ENCODE measurements at places on chromosomes 1 and 21. TPM values are rescaled to one million over a fixed set of nuclear protein-coding genes. Genes with fewer than 3 reads are reported as not detected.

The S100A5 gene
- 1.8 TPM for total RNA-seq

The LORICRIN gene
- not detected for total RNA-seq

The TENT5C gene
- 324 TPM for total RNA-seq

The FAM72B gene
- total RNA-seq, result 1.3 TPM

The GNL2 gene
- total RNA-seq, result 58.9 TPM

The CFAP107 gene
- total RNA-seq, result not detected

The TNFSF18 gene
- total RNA-seq, result not detected

The BARHL2 gene
- total RNA-seq, result not detected

The OR2T35 gene
- not detected for total RNA-seq

The AMY2A gene
- not detected for total RNA-seq

The ANKRD65 gene
- not detected for total RNA-seq

The NPHS2 gene
- total RNA-seq, result not detected

The CAMK1G gene
- total RNA-seq, result not detected

The GOLT1A gene
- not detected for total RNA-seq

The RNF115 gene
- total RNA-seq, result 17.3 TPM

The S100A11 gene
- 80.2 TPM for total RNA-seq

The PLEKHN1 gene
- total RNA-seq, result 2.5 TPM

The MAN1A2 gene
- 113 TPM for total RNA-seq

The PRMT6 gene
- total RNA-seq, result 7.8 TPM

The KCNH1 gene
- not detected for total RNA-seq

The OR2T33 gene
- not detected for total RNA-seq

The KCNA3 gene
- 120 TPM for total RNA-seq

The RIPPLY3 gene
- not detected for total RNA-seq

The TMOD4 gene
- 3.3 TPM for total RNA-seq

The ABCG1 gene
- total RNA-seq, result 86.3 TPM

The PMVK gene
- 19.1 TPM for total RNA-seq

The DNAJC11 gene
- total RNA-seq, result 41.4 TPM

The LRRC38 gene
- total RNA-seq, result not detected

The NCF2 gene
- total RNA-seq, result 9.3 TPM

The C1QA gene
- not detected for total RNA-seq

The CACNA1E gene
- total RNA-seq, result not detected

The ZNF683 gene
- not detected for total RNA-seq

The TNFAIP8L2 gene
- 4.3 TPM for total RNA-seq

The TIPRL gene
- total RNA-seq, result 25.0 TPM

The RBM11 gene
- 0.76 TPM for total RNA-seq

The ARMH1 gene
- total RNA-seq, result 24.8 TPM

The CFAP141 gene
- total RNA-seq, result not detected

The PSRC1 gene
- 0.74 TPM for total RNA-seq

The OR10X1 gene
- total RNA-seq, result not detected

The TSPAN2 gene
- 5.0 TPM for total RNA-seq

The NUDT4B gene
- not detected for total RNA-seq

The CELA2B gene
- total RNA-seq, result not detected

The CCT8 gene
- total RNA-seq, result 94.6 TPM

The KCNA2 gene
- 5.8 TPM for total RNA-seq

The S100A7 gene
- total RNA-seq, result not detected

The KCNJ15 gene
- 0.10 TPM for total RNA-seq

The GJA5 gene
- not detected for total RNA-seq

The FAAH gene
- 7.3 TPM for total RNA-seq

Measured in CD4-positive, CD25-positive, alpha-beta regulatory T cell (primary cell).